ENCODE measurements at places on chromosomes 7 and 10.

DNA sequence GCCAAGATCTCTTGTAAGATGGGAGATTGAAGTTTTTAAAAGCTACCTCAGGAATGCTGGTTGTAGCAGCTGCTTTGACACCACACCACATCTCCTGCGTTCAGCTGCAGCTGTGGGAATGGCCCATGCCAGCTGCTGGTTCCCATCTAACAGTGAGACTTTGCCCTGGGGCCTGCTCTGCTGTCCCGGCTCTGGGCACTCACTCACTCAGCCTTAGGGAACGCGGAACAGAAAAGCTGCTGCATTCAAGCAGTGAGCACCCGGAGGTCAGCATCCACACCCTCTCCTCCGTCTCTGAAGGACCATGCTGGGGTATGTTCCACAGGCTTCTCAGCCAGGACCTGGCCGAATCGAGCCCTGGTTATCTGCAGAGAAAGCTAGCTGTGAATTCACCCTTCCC lies 197.1 kb upstream of the CXCL12 start:
- peak; percentile 51 for DNase-seq

DNA sequence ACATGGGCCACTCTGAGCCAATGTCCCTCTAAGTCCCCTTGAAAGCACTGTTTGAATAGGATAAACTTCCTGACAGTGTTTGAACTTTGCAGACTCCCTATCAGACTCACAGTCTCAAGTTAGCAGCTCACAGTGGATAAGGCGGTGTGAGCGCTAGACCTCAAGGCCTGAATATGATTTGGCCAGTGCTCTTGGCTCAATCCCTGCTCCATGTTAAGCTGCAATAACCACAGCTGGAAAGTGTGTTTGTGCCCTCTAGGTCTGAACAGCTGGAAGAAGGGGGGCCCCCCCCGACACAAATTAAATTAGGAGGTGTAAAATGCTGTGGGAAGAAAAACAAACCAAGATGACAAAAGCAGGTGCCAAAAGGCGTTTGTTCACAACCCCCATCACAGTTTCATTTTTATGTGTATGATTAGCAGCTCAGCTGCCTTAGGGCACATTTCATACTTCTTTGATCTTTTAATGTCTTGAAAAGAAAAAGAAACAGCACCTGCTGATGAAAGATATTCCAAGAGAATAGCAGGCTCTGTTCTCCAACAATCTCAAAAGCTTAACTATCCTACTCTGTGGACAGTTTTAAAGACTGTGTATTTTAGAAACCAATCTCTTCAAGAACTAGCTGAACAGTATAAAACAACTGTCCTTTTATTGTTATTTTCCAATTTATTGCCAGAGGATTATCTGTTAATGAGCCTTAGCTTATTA lies 167.6 kb downstream of the SNX13 start:
- no peak for DNase-seq

DNA sequence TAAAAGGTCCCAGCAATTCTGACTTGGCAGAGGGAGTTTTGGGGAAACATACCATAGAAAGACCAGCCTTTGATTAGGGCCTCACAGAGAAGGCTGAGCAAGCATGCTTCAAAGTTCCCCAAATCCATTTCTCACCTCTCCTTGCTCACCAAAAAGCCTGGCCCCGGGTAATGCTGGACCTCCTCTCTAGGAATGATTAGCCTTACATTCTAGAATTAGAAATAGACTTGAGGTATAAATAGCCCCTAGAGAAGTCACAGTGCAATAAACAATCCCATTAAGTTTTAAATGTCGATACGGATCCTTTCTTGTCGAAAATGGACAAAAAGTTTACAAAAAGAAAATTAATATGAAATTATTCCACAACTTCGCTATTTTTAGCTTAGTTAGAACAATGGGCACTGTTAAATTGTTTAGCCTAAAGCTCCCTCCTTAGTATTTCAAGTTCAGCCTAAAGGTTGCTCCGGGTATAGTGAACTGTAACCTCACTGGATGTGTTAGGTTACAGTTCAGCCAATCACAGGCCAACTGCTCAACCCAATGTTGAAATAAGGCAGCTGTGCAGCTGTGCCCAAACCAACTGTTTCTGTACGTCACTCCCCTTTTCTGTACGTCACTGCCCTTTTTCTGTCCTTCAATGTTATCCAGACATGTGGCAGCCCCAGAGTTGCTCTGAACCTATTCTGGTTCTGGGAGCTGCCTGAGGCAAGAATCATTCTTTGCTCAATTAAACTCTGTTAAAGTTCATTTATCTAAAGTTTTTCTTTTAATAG lies 7.9 kb upstream of the GSDME start:
- peak; percentile 31 for DNase-seq

- no peak for DNase-seq
These were observed 13.7 kb downstream of the RAB19 start for GRCh38 chr7:140417456-140418155.

GRCh38 chr10:127867805-127868204 lies 24.9 kb downstream of the CLRN3 start:
- no peak for DNase-seq

DNA sequence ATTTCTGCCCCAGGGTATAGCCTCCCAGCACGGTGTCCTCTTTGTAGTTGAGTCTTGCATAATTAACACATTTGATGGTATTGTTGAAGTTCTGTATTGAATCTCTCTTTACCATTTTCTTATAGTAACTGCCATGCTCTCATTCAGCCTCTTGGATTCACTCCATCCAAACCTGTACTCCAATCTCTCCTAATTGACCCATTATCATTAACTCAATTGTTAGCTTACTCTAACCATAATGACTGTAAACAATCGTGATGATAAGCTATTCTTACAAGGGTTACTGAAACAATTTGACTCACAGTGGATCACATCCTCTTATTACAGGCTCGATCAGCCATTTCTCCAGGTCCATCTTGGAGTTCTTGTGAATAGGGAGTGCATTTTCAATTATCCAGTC lies 191.9 kb upstream of the AGK start:
- DNase-seq, result no peak

All from AG10803 (cell line).